ENCODE measurements at places on chromosomes 11 and 22.

GRCh38 chr11:89361734-89362133 lies 129.4 kb downstream of the NOX4 start:
- DNase-seq, result no peak

DNA sequence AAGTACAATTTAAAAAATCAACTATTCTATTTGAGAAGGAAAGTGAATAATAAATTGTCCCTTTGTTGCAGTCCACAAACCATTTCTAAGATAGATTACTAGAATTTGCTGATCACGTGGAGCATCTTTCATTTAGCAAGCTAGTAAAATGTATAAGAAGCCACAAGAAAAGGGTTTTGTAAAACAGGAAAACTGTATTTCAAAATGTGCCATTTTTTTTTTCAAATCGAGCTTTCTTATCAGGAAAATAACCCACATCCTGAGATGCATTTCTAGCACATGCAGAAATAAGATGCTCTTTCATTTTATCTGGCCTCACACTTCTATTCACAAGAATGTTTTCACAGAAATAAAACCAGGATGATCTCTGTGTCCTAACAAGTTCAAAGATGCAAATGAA lies 3.2 kb upstream of the PATE3 start:
- DNase-seq, result no peak

DNA sequence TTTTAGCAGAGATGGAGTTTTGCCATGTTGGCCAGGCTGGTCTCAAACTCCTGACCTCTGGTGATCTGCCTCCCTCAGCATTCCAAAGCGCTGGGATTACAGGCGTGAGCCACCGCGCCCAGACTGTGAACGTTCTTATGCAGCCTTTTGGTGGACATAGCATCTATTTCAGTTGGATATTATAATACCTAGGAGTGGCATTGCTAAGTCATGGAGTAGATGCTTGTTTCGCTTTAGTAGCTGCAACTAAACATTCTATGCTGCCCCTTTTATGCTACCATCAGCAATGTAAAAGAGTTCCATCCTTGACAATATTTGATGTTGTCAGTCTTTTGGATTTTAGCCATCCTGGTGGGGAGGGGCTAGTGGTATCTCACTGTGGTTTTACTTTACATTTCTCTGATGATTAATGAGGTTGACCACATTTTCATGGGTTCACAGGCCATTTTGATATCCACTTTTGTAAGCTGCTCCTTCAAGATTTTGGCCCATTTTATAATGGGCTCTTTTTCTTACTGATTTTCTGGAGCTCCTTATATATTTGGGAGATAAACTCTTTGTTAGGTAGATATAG lies 16.5 kb upstream of the APOBEC3A start:
- DNase-seq, result no peak

DNA sequence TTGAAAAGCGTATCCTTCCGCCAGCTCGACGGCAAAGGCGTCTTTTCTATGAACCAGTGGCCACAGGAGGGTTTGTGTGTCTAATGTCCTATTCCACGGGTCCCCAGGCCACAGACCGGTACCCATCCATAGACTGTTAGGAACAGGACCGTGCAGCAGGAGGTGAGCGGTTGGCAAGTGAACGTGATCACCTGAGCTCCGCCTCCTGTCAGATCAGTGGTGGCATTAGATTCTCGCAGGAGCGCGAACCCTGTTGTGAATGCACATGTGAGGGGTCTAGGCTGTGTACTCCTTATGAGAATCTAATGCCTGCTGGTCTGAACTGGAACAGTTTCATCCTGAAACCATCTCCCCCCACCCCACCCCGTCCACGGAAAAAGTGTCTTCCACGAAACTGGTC lies 62.7 kb upstream of the KCNQ1OT1 start:
- DNase-seq, result no peak

DNA sequence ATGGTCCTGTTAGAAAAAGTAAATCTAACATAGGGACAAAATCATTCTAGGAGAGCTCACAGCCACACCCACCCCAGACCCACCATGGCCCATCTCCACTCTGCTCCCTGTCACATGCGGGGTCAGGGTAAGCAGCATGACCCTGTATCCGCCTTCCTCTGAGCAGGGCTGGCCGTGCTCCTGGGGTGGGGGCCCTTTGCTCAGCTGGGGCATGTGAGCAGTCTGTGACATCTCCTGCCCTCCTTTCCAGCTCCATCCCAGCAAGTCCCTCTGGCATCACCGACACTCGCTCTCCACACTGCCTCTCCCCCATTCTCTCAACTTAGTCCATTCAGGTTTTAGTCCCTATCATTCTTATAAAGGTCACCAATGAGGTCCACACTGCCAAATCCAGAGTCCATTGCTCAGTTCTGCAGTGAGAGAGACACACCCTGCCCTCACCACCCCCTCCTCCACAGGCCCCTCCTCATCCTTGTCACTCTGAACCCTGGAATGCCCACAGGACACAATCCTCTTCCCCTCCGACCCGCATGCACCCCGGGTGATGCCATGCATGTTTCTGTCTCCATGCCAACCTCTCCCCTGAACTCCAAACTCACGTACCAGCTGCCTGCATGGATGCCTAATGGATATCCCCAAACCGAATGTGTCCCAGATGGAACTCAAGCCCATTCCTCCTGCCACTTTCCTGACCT lies 65.1 kb upstream of the PITPNB start:
- no peak for DNase-seq

DNA sequence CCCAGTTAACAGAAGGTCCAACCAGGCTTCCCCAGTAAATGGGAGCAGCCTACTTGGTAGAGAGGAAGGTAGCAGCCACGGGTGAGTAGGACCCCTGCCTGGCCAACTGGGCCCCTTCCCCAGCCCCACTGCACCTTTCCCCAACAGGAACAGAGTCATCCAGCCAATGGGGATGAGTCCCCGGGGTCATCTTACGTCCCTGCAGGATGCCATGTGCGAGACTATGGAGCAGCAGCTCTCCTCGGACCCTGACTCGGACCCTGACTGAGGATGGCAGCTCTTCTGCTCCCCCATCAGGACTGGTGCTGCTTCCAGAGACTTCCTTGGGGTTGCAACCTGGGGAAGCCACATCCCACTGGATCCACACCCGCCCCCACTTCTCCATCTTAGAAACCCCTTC lies 6.6 kb downstream of the RIC8A start:
- DNase-seq, result no peak

DNA sequence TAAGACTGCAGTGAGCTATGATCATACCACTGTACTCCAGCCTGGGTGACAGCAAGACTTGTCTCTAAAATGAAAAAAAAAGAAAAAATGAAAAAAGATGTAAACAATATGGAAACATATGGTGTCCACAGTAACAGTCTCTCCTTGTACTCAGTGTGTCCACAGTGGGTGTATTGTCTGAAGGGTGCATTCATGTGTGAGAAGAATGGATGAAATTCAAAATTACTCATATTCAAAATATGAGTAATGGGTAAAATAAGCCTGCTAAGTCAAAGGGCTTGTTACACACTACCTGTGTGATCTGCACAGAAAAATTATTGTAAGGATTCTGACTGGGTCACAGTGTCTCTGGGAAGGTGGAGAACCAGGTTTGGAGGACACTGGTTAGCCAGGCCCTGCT lies 26.9 kb downstream of the PPFIA1 start:
- DNase-seq, result no peak

DNA sequence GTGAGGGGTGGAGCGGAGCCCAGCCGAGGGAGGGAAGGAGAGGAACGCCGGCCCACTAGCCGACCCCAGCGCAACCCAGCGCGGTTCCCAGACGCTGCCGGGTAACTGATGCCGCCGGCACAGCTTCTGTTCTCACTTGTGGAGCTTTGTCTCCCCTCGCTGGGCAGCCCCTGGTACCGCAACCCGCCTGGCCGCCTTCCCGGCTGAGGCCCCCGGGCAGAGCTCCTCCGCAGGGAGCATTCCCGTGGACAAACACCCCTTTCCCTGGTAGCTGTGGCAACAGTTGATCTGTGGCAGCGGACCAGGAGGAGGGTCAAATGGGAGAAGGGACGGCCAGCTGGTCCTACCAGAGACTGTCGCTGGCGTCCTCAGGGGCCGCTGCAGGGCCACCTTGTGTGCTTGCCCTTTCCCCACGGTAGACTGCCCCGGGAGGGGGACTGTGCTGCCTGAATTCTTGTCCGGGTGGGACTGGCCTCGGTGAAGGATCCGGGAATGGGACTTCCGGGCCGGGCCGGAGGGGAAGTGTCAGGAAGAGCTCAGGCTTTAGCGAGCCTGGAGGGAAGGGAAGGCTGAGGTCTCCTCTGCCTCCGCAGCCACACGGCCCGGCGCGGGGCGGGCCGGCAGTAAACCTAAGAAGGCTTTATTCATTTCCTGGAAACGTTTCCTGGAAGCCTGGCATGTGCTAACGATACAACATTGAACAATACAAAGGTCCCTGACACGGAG lies 468.0 kb downstream of the OPCML start:
- no peak for DNase-seq

DNA sequence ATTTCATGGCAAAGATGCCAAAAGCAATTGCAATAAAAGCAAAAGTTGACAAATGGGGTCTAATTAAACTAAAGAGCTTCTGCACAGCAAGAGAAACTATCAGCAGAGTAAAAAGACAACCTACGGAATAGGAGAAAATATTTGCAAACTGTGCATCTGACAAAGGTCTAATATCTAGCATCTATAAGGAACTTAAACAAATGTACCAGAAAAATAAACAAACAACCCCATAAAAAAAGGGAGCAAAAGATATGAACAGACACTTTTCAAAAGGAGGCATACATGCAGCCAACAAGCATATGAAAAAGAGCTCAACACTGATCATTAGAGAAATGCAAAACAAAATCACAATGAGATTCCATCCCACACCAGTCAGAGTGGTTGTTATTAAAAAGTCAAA lies 60.3 kb downstream of the AASDHPPT start:
- no peak for DNase-seq

- no peak for DNase-seq
Observed at GRCh38 chr11:48879256-48879655, 104.4 kb downstream of the TRIM51G start.

- DNase-seq, result no peak
Observed at GRCh38 chr11:108854346-108854745, 189.5 kb downstream of the DDX10 start.

DNA sequence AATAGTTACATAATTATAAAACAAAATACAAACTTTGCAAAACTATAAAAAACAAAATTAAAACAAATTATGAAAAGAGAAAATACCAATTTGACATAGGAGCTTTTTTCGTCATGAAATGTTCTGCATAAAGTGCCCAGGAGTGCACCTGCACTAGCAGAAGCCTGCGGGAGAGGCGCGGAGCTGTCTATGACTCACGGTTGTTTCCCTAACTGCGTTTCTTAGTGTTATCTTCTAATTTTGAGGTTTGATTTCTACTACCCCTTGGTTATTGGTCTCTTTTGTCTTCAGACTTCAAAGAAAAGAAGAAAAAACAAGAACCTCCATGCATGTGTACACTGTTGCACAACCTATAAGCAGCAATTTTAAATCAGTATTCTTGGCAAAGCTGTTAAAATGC lies 740.9 kb upstream of the LRRC4C start:
- DNase-seq, result no peak

GRCh38 chr11:79520086-79520485 lies 79.3 kb upstream of the TENM4 start:
- no peak for DNase-seq

- no peak for DNase-seq
Observed at GRCh38 chr11:66956689-66957290, 1.4 kb downstream of the PC start.

GRCh38 chr22:45533703-45534102 lies 31.0 kb downstream of the FBLN1 start:
- no peak for DNase-seq

DNA sequence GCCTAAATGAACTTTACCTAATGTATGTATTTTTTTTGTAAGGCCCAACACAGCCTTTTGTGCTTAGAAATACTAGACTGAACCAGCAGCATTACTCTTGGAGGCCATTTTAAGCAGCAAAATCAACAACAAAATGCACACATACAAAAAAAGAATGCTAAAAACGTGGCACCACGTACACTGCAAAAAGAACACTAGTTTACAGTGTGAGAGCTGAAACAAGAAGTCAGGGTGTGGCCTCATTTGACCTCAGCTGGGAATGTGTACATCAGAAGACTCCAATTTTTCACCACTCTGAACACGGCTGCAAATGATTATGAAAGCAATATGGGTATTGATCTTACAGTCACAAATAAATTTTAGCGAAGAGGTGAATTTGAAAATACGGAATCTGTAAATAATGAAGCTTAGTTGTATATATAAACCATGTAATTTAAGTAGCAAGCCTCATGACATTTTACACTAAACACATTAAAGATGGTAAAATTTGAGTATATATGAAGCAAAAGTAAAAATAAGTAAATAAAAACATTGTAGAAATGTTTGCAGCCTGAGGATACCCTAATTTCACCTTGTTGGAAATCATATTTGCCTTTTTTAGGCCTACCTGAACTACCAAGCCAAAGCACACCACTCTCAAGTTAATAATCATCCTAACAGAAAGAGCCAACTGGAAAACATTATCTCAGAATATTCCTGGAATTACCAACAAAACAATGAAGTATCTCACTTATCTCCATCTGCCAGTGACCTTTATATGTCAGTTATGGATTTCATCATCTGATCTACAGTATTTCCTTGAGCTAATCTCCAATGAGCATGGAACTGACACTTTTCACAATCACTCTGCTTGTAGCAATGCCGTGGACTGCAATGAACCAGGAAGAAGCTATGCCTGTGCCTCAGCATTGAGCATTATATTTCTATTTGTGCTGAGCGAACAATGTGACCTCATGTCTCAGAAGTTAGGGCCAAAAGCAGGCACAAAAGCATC lies 319.5 kb upstream of the FAT3 start:
- no peak for DNase-seq

GRCh38 chr22:22932512-22932941 lies 44.9 kb downstream of the IGLL5 start:
- no peak for DNase-seq

- DNase-seq, result no peak
Observed at GRCh38 chr11:69468911-69469885, 12.3 kb upstream of the LINC01488 start.

DNA sequence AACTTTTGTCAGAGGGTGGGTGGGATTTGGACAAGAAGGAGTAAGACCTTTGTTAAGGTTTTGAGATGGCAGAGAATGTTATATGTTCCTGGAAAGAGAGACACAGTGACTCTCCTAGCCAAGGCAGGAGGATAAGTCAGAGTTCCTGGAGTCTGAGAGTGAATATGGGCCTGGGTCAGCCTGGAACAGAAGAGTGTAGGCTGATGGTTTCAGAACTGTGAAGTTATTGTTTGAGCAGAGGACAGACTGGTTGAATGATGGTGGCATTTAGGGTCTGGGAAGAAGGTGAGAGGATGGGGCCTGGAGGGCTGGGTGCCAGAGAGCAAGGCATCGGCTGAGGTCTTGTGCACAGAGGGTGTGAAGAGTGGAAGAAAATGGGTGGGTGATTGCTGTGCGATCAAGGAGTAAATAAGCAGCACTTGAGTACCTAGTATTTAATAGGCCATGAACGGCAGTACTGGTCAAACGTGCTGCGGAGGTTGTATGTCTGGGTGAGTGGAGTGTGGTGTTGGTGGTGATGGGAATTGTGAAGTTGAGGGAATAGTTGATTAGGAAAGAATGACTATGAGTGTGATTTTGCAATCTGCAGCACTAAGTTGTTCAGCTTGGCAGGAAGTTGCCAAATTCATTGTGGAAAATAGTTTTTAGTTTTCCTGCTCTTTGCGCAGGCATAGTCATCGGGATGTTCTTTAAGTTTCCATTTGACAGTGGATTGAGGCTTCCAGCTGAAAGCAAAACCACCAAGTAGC lies 1.8 kb downstream of the PANX1 start:
- DNase-seq, result no peak

- DNase-seq, result no peak
Observed at GRCh38 chr11:112175599-112175952, 264 bp downstream of the BCO2 start.

Measured in NCI-H460 (cell line).